ENCODE measurements at places on chromosomes 13 and 19.

GRCh38 chr19:14418856-14419105 is 360 bp downstream of the DDX39A start:
- H3K36me3 ChIP-seq: peaks cover 38% of the 10 kb centered on the region
- no peaks in the 10 kb centered on the region for H3K27me3 ChIP-seq
- DNase-seq: no peak
- H3K4me1 ChIP-seq: peaks cover 40% of the 10 kb centered on the region

- no peak overlapping the region for H3K4me3 ChIP-seq
- H3K36me3 ChIP-seq: peaks cover 37% of the 10 kb centered on the region
- H3K4me1 ChIP-seq: peaks cover 14% of the 10 kb centered on the region
These were observed 41.6 kb downstream of the MYO9B start for GRCh38 chr19:17116996-17117702.

DNA sequence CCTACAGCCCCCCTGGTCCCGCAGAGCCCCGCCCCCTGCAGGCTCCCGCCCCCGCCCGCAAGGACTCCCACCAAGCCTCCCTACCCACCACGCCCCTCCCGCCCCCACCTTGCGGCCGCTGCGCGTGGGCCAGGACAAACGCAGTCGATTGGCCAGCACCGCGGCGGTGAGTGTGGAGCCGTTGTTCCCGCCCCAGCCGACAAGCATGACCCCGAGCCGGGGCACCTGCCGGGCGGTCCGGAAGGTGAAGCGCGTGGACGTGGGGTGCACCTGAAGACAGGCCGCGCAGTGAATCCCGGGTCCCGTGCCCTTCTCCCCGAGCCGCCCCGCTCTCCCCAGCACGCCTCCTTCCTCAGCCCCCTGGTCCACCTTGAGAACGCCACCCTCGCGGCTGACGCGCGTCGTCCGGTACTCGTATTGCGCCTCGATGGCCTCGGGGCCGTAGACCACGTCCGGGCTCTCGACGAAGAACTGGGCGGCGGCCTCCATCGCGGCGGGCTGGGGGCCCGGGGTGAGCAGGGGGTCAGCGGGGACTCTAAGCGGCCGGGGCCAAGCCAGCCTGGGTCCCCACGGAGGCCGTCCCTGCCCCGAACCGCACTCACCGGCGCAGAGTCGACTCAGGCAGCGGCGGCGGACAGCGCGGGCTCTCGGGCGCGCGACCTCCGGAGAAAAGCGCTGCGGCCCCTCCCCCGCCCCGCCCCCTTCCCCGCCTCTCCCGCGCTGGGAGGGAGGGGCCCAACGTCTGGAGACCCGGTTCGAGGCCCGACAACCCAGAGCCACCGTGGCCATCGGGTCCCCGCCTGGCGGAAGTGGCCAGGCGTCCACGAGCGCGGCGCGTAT is at the start of gene ISYNA1:
TSS of gene ISYNA1 (minus strand) at position 643 of the 840 bp plus-strand sequence. CDS start at position 489, 154 bp downstream.
- peak within 1 kb of the TSS; percentile 54 for H3K27ac ChIP-seq
- H3K27me3 ChIP-seq: no peaks in the 10 kb centered on the region
- DNase-seq: peak; percentile 41
- peak within 1 kb of the TSS; percentile 64 for H3K4me3 ChIP-seq
- H3K4me1 ChIP-seq: peaks cover 37% of the 10 kb centered on the region

GRCh38 chr13:100306434-100306999 is 217.6 kb downstream of the PCCA start:
- no peak for DNase-seq
- H3K36me3 ChIP-seq: no peaks in the 10 kb centered on the region
- no peak overlapping the region for H3K4me3 ChIP-seq
- H3K27ac ChIP-seq: no peak overlapping the region

Measured in activated CD4-positive, alpha-beta T cell treated with anti-CD3 and anti-CD28 coated beads, Interleukin-2, amount 10 ng/mL, durations not matched to agents 7 days and 5 days (primary cell).